HS-27A (cell line): ENCODE measurements at places on chromosomes 1 and 21.
A peak's percentile ranks its signal among the peaks of the same experiment; 100 is the strongest.

DNA sequence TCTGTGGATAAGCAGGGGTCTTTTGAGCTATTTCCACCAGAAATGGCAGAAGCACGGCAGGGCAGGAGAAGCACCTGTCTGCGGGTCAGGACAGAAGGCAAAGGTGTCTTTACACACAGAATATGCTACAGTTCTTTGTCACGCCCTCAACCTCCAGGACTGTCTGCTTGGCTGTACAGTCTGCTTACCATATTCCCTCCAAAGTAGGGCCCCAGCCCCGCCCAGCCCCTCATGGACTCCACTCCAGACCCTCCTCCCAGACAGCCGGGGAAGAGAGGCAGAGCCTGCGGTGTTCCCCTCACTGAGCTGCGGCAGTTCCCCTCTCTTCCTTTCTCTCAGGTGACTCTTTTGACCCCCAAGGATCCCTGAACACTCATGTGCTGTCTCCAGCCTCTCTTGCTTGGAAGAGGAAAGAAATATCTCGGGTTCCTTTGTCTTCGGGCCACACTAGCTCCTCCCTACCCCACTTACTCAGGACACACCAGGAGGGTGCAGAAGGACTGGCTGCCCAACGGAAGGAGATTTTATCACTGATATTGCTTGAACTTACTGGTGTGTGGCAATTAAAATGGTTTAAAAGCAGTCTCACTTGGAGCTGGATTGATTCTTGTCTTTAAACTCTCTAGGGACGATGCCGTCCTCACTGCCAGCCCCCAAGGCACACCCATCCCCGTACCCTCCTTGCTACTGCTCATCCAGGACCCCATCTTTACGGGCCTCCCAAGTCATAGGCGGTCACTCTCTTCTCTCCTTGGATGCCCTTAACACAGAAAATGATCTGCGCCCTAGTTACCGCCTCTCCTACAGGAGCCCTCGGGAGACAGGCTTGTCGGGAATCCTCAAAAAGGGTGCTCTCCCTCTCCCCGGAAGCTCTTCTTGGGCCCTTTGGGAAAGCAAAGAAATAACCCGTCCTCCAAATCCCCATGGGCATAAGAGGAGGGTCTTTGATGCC lies 169.7 kb downstream of the TOMM20 start:
- DNase-seq = no peak

DNA sequence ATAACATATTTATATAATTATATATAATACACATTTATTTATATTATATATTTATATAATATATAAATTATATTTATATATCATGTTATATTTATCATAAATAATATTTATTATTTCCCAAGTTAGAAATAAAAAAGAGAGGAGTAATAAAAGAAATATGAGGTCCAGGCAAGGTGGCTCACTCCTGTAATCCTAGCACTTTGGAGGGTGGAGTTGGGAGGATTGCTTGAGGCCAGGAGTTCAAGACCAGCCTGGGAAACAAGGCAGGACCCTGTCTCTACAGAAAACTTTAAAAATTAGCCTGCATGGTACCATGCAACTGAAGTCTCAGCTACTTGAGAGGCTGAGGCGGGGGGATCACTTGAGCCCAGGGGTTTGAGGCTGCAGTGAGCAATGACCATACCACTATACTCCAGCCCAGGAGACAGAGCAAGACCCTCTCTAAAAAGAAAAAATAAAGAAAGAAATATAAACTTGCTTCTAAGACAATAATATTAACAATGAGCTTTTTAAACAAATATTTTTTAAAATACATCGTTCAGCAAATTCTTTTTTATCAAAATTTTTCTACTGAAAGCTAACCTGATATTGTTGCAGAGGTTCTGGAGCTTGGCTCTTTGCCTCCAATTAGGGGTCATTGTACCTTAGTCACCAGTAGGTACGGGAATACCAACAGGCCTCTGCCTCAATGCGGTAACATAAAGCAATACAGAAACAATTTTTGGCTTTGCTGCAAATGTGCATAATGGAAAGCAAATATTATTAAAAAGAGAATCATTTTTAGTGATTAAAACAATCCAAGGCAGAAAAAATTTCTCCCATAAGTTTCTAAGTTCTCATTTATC lies 290.0 kb downstream of the SETD4 start:
- DNase-seq = no peak

GRCh38 chr1:195019385-195019784 lies 1588.9 kb downstream of the KCNT2 start:
- peak; percentile 9 for DNase-seq

DNA sequence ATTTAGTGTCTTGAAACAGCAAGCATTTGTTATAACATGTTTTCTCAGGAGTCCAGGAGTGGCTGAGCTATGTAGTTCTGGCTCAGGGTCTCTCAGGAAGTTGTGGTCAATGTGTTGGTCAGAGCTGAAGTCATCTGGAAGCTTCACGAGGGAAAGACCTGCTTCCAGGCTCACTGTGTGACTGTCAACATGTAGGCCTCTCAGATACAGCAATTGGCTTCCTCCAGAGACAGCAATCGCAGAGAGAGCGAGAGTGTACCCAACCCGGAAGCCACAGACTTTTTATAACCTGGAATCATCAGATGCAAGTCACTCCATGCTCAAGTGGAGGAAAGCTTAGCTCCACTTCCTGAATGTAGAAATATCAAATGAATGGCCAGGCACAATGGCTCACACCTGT lies 40.9 kb downstream of the TNFRSF9 start:
- no peak for DNase-seq

- DNase-seq = no peak
These were observed 10.7 kb downstream of the KCNA10 start for GRCh38 chr1:110508028-110508940.

DNA sequence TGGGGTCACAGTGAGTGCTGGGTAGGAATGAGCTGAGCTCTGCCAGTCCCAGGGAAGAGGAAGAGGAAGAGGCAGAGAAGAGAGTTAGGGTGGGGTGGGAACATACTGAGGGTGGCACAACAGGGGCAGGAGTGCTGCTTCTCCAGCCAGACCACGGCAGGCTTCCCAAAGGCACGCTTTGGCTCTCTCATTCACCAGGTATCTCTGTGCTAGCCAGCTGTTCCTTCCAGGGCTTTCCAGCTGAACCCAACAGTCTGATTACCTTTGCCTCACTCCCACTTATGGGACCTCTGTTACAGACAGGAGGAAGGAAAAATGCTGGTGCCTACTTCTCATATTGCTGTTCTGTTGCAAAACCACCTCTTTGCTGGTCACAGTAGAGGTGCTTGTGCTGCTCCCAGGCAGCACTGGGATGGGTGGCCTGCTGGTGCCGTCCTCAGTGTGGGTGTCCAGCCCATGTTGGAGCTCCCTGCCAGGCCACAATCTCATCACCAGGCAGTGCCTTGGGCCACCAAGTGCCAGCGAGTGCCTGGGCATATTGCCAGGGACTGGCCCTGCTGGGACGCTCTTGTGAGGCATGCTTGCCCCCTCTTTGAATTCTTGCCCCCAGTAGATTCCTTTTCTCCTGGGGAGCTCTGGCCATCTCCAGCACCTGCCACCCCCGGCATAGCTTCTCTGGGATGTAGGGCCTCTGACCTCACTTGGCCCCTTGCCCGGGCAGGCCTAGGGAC lies 2.1 kb downstream of the ADORA1 start:
- no peak for DNase-seq

DNA sequence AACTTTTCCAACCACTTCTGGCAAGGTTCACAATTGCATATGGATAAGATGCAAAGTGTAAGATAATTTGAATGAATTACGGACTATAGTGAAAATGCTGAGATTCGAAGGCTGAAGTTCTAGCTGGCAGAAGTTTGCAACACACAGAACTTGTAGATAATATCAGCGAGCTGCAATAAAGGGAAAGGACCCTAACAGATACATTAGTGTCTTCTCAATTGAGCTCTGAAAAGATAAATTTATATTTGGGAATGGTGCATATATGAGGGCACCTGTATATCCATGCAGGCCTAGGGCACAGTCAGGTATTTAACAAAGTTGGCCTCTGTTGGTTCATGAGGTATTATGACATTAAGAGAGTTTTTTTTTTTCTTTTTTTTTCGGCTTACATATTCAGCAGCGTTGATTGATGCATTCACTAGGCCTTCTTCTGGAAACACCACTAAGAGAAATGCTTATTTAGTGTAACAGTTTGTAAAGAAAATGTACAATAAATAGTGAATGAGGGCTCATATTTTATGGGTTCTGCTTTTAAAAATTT lies 2.2 kb downstream of the NFIA start:
- DNase-seq = no peak

DNA sequence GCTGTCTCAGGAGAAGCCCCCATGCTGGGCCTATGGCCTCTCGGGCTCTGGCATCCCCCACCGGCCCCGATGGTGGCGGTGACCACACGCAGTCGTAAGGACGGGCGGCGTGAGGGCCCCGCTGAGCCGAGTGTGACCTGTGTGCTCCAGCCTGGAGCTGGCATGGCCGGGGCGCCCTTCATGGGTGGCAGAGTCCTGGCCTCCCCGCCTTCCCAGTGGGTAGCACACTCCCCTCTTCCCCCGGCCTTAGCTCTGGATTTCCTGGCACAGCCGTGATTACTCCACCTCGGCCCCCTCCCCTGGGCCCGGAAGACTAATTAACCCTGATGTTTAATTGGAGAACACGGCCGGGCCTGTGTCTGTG lies 44.6 kb downstream of the SLX9 start:
- no peak for DNase-seq

GRCh38 chr1:242877229-242877628 lies 352.7 kb upstream of the PLD5 start:
- DNase-seq = no peak

- no peak for DNase-seq
These were observed 17.6 kb downstream of the RABIF start for GRCh38 chr1:202871367-202871766.

GRCh38 chr1:228210712-228211530 lies 3.1 kb downstream of the OBSCN start:
- no peak for DNase-seq

DNA sequence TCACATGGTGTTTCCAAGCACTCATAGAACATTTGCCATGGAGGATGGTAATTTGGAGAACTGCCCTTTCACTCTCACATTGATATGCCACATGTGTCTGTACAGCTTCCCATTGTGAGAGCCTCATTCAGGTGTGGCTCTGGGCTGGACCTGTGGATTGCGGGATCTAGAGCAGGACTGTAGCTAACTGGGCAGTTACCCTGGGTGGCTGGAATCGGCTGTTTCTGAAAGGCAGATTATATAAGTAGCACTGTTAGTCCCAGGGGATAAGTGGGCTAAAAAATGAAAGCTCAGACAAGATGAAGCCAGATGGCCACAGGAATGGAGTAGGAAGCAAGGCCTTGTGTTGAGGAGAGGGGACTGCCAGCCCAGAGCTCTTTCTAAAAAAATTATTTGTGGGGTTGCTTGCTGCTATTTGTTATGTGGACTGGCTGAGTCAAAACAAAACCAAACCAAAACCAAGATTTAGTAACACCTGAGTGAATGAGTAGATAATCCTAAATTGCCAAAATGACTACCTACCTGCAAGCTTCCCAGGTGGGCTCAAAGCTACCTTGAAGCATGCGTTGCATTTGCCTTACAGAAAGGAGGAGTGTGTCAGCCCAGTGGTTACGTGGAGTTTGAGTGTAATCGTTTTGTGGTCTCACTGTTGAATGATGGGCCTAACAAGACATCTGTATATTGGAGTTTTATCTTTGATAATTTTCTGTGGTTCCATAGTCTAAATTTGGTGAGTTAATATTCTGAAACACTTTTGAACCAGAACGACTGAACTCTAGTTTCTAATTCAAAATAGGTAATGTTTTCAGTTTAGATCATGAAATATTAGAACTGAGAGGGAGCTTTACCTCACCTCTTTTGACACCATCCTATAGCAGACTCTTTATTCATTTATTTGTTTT lies 58.0 kb downstream of the SDCCAG8 start:
- no peak for DNase-seq

DNA sequence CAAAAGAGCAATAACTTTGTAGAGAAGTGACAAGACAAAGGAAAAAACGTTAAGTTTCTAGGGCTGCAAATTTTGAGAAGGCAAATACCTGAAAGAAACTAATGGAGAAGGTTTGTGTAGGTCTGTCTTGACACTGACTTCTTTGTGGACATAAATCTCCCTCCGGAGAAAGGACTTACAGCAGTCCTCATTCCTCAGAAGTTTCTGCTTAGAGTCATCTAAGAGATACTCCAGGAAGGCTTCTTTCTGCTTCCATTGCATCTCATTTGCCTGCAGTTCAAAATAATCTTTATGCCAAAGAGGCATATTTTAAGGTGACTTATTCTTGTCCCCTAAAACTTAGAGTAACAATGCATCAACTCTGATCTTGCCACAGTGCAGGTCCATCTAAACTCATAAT lies 4.4 kb upstream of the C4BPB start:
- DNase-seq = no peak

DNA sequence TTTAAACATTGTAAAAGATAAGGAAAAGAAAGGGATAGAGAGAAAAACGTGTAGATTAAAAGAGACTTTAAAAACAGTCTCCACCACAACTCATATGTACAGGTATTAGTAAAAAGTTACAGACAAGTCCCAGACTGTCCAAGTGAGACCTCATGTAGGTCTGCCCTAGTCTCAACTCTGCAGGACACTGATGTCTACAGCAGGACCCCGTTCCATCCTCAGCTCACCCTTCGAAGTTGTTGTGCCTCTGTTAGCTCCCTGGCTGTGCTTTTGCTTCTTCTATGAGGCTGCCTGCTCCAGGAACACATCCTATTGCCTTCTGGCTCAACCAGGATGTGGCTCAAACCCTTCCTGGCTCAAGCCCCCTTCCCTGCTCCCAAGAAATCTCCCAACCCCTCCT lies 72.9 kb upstream of the FBXO28 start:
- DNase-seq = no peak

DNA sequence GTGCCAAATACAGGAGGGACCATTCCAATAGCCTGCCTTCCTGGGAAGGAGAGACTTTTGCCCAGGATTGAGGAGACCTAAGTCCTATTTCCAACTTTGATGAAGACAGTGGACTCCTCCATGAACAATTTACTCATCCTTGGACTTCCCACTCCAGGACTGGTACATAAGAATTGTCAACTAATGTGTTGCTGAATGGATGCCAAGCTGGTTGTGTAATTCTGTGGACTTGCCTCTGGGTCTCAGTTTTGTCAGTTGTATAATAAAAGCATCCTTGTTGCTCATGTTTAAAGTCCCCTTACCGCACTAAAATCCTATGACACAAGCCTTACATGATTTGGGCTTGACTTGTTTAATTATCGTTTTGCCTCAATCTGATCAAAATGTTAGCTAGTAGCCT lies 13.2 kb upstream of the ZP4 start:
- no peak for DNase-seq

GRCh38 chr1:103783944-103784377 lies 34.3 kb downstream of the AMY1C start:
- no peak for DNase-seq
